ENCODE measurements at places on chromosomes 12 and 14.

DNA sequence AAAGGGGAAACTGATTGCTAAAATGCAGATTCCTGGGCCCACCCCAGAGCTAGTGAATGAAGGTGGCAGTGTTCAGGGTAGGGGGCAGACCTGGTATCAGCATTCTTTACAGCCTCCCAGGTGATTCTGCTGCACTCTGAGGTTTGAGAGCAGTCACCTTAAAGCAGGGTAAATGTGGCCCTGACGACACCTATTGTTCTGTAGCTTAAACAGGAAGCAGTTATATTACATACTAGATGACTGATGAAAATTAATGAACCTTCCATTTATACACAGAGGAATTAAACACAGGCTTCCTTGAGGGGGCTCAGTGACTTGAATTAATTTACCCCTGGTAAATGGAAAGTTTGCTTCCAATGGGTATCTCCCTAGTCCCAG lies 25.3 kb downstream of the NUAK1 start:
- DNase-seq = no peak

DNA sequence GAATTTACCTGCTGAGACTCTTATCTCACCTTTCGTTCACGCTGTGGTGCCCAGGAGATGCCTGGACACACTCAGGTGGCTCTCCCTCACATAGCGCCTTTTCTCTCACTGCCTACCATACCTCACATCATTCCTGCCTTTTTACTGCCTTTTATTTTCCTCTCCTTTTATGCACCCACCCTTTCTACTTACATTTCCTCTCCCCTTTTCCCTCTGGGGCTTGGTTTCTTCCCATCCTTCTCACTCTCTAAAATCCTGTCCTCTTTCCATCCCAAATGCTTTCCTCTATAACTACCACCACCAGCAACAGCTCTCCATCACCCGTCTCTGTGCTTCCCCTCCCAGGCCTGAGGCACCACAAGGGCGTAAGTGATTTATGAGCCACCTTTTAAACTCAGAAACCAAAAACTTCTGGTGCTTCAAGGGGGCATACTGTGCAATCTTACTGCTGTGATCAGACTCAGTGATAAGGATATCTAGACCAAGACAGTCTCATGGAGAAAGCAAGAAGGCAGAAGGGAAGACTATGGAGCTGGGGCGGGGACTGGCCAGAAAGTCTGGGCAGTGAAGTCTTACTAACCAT lies 32.7 kb upstream of the SMUG1 start:
- no peak for DNase-seq

DNA sequence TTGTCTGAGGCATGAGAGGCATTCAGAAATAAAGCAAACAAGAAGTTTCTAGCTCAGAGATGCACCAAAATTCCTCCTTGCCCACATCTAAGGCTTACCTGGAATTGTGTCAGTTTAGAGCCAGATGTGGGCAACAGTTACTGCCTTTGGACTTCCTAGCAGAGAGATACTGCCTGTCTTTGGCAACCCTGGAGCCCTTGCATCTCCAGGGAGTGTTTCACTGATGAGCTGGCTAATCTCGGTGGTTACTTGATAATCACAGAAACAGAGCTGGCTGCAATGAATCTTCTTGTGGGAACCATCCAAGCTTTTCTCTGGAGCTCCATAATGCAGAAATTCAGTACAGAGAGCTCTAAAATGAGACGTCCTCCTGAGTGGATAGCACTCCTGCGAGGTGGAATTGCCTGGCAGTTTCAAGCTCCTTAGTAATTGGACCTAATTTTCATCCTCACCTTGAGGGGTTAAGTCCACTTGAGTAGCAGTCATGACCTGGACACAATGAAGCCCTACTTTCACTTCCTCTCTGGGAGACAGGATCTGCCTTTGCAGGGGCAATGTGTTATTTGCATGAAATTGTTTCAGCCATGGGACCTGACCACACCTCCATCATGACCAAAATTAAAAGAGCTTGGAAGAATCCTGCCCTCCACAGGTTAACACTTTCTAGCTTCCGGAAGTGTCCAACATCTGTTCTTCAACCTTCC lies 108.8 kb upstream of the ARHGAP5 start:
- DNase-seq = no peak

DNA sequence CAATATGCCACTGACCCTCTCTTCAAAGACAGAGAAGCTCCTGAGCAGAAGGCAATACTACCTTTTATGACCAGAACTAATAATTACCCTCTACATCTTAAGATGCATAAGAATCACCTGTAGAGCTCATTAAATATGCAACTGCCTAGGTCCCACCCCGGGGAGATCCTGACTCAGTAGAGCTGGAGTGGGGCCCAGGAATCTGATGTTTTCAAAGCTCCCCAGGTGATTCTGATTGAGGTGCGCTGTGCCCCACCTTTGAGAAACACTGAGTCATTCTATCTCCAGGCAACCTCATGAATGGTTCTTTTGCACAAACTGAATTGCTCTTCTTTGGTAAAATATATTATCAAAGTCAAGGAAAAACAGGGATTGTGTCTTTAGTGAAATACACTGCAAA lies 149.3 kb upstream of the BMP4 start:
- no peak for DNase-seq

DNA sequence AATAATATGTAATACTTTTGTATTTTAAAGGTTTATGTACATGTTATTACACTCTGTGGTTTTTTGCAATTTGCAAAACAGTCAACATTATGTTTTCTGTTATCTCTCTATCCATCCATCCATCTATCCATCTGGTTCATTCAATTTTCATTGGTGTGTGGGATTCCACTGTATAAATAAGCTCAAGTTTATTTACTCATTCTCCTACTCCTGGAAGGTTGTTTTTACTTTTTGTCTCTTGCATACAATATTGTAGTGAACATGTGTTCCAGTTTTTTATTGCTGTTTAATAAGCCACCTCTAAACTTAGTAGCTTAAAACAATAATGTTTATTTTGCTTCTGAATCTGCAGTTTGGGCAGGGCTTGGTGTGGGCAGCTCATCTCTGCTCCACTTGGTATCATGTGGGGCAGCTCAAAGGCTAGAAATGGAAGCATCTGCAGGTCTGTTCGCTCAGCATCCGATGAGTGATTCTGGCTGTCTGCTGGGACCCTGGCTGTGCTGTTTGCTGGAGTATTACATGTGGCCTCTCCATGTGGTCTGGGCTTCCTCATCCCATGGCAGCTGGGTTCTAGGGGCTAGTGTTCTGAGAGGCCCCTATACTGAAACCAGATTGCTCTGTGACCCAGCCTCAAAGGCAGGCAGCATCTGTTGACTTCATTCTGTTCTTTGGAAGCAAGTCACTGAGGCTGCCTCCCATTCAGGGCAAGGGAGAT lies 98.8 kb downstream of the SLC25A47 start:
- DNase-seq = no peak

- no peak for DNase-seq
Measured at GRCh38 chr12:24522736-24523135, 426.2 kb downstream of the BCAT1 start.

DNA sequence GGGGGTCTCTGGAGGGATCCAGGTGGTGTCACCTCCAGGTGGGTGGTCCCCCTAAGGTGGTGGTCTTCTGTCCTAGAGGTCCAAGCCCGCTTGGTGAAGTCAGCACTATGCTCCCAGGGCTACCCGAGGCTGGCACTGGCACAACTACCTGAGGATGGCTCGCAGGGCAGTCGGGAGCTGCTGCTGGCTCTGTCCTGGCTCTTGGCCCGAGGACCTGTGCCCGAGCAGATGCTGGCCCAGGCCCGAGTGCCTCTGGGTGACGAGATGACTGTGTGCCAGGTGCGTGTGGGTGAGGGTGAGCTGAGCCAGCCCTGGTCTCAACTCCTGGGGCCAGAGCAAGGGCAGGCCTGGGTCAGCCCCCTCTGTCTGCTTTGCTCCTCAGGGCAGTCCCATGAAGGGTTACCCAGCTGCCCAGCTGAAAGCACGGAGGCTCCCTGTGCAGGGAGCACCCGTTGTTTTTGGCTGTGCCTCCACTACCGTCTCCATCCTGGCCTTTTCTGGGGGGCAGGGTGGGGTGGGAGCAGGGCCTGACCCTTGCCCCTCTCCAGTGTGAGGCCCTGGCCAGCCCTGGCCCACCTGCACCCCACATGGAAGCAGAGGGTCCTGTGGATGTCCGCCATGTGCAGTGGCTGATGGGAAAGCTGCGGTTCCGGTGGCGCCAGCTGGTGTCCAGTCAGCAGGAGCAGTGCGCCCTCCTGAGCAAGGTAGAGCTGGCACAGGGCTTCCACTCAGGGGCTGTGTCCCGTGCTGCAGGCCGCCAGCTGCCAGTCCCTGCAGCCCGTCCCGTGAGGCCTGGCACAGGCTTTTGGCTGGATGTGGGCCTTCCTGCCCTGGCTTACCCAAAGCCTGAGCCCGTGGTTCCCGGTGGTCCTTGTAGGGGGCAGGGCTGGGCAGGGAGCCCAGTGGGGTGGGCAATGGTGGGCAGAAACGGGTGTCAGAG lies 1.3 kb downstream of the TEDC1 start:
- DNase-seq = no peak

GRCh38 chr14:70113211-70113610 lies 75.5 kb downstream of the SLC8A3 start:
- no peak for DNase-seq

DNA sequence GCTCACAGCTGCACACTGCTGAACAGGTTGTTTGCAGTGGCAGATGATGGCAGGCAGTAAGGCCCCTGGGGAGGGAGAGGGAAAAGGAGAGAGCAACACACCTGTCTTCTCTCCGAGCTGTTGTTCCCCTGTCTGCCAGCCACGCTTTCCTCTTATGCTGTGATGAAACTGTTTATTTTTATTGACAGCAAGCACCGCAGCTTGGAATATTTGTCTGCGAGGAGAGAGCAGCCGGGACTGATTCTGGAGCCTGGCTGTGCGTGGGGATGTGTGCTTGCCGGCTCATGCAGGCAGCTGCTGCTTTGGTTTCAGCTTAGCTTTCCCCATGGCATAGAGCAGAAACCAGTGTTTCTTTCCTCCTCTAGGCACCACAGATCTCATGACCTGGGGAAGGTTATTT lies 58.7 kb upstream of the KCNA5 start:
- DNase-seq = no peak

GRCh38 chr12:109178532-109178931 lies 62.1 kb downstream of the ACACB start:
- DNase-seq = no peak

DNA sequence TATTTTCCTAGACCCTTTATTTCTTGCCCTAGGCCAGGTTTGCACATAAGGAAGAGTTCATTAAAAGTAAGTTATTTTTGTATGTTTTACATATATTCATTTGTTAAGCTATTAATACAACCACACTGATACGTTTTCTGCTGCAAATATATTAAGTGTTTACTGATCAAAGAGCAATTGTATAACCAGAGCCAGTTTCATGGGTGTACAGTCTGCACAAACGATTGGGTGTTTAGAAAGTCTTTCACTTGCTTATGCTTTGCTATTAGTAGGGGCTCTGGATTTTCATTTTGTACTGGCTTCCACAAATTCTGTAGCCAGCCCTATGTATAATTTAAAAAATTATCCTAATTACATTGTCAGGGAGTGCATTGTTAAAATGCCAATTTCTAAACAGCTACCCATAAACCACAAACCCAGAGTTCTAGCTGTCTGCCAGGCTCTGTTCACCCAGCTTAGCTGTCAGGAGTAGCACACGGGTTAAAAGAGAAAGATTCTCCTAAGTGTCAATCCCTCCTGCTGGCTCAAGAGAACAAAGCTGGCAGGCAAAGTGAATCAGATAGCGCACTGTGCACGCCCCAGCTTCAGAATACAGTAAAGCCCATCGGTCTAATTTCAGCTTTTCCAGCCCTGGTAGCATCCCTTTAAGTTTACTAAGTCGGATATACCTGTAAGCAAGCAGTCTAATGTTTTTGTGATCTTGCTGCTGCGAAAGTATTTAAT lies 151.0 kb upstream of the LMO3 start:
- no peak for DNase-seq

DNA sequence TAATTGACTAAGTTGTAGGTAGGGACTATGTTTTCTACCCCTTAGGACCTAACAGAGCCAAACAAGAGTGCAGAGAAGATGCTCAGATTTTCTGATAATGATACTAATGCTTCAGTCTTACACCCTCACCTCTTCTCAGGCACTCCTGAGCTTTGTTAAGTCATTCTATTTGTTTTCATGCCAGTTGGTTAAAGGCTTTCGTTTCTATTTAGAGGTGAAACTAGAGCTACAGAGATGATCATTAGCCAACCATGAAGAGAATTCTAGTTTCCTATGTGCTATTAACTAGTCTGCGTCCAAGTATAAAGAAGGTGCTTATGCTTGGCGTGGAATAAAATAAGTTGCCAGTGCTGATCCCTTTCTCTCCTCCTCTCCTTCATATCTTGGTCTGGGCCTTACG lies 34.6 kb upstream of the PYGL start:
- DNase-seq = no peak

GRCh38 chr14:46215801-46216200 lies 435.8 kb downstream of the RPL10L start:
- DNase-seq = no peak

GRCh38 chr14:20866963-20867362 lies 24.2 kb upstream of the RNASE3 start:
- peak; percentile 28 for DNase-seq

Data from choroid plexus epithelial cell (primary cell).